Foreskin keratinocyte (primary cell): ENCODE measurements at places on chromosomes 7 and 10. TPM values are rescaled to one million over a fixed set of nuclear protein-coding genes. Genes with fewer than 3 reads are reported as not detected.

DNA sequence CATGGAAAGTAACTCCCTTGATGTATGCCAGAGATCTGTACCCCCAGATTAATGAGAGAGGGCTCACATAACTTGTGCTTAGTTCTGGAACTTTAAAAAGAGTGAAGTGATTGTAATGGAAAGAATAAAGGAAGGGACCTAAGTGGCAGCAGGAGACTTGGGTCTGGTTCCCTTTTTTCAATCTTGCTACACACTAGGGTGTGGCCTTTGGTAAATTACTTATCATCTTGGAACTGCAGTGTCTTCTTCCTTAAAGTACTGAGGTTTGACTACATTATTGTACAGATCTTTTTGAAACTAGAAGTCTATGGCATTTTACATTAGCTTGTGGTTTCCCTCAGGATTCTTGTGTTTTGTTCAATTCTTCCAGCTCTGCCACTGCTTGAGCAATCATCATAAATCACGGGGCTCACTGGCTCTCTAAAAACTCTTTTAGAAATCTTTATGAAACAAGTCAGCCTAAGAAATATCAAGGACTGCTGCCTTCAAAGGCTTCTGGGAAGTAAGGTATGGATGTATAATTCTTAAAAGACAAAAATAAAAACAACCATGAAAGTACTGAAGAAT, 22.5 kb upstream of the CHRM2 start:
- no peak for DNase-seq

- DNase-seq = no peak
Observed at GRCh38 chr7:155665079-155665956, 20.9 kb downstream of the RBM33 start.

WASHC2C gene
- 18.6 and 24.6 TPM in 2 replicates for total RNA-seq

EBF3 gene
- total RNA-seq = 0.03 and 0.04 TPM in 2 replicates

GRCh38 chr7:116683786-116684185, 11.8 kb downstream of the MET start:
- no peak for DNase-seq

DNA sequence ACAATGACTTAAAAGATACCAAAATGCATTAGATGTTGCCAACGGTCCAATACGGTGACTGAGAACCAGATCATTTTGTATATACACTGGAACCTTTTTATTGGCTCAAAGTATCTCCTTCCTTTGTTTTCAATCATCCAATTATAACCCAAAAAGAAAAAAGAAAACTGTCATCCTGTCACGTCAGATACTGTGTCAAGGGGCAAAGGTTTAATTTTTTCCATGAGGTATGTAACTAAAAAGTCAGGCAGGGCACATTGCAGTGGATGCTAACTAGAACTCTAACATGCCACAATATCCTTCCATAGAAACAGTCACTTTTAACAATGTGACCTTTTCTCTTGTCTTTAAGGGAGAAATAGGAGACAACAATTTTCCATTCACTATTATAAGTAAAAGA, 267.6 kb upstream of the NEBL start:
- no peak for DNase-seq

DNA sequence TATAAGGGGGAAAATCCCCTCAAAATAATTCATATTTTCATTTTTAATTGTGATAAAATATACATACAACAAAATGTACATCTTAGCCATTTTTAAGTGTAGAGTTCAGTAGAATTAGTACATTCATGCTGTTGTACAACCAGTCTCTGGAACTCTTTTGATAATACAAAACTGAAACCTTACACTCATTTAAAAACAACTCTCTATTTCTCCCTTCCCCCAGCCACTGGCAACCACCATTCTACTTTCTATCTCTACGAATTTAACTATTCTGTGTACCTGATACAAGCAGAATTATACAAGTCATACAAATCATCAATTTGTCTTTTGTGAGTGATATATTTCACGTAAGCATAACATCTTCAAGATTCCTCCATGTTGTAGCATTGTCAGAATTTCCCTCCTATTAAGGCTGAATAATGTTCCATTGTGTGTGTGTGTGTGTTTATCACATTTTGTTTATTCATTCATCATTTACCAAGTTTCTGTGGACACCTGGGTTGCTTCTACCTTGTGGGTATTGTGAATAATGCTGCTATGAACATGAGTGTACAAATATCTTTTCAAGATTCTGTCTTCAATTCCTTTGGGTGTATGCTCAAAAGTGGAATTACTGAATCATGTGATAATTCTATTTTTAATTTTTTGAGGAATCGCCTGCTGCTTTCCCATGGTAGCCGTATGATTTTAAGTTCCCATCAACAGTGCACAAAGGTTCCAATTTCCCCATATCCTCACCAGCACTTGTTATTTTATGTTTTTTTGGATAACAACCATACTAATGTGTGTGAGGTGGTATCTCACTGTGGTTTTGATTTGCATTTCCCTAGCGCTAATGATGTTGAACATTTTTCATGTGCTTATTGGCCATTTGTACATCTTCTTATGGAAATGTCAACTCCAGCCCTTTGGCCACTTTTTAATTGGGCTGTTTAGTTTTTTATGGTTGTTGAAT, 4.7 kb upstream of the EBLN1 start:
- no peak for DNase-seq

GRCh38 chr10:33524966-33525365, 190.5 kb upstream of the NRP1 start:
- DNase-seq = peak; percentile 20

GRCh38 chr7:111329367-111330234, 232.7 kb downstream of the IMMP2L start:
- DNase-seq = no peak
